ENCODE measurements at places on chromosomes 3 and 15.

DNA sequence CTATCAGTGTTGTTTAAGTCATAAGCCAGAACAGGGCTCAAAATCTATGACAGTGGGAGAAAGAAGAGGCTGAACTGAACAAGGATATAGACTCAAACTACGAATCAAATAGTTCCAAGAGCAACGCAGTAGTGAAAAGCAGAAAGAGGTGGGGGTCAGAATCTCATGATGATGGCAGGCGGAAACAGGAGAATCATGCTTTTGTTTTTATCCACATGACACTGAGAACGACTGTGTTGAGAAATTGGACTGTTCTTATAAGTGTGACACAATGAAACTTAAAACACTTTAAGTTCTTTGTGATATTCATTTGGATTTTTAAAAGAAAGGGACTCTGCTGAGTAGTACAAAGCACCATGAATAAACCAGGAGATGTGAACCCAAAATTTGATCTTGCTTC lies 309.4 kb downstream of the ULK4 start:
- DNase-seq: no peak

DNA sequence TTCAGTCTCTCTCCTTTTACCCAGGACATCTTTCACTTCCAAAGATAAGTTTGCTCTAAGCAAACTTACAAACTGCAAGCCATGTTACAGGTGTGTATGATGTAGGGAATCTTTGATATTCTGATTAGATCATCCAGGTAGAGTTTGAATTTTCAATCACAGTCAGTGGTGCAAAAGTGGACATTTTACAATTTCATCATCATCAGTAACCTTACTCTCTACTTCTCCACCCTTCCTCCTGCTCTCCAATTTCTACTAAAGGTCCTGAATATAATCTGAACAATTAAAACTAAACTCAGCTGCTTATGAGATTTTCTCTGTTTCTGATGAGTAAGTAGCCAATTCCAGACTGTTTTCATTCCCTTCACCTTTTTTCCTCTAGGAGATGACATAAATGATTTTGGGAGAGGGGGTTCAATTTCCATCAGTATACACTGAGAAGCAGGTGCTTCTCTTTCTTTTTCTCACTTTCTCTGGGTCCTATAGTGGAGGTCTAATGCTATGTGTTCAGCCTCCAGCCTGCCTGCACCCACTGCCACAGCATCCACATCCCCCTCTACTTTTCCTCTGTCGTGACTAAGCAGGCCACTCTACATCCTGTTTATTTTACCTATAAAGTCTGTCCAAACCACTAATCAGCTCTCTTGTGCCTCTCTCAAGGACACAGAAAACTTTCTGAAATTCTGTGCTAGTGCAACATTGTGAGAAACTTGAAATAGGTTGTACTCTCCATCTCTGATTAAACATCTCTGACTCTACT lies 27.6 kb downstream of the SUCNR1 start:
- no peak for DNase-seq

DNA sequence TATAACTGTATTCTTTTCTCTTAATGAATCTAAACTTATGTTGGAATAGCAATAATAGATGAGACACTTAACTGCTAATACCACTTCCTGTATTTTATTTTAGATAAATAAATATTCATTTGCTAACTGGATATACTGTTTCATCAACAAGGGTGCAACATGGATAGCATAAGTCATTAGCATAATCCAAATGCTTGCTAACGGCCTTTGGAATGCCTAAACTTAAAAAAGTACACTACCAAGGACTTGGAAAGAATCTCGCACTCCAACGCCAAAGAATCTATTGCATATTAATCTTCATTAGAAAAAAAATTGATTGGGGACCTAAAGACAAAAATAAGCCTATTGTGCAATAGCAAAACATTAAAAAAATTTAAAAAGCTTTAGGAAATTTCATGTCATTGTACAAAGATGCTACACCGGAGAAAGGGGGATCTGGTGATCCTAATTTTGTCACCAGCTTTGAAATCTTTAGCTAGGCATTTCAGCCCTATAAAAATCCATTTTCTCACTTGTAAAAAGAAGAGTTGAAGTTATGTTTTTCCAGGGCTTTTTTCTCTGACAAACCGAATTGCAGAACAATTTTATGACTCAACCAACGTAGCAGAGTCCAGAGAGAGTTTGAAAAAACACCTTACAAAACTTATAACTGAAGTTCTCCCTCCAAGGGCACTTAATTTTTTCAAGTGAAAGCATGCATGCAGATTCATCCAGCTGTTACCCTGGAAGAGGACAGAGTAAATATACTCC lies 4.1 kb downstream of the VGLL3 start:
- no peak for DNase-seq

DNA sequence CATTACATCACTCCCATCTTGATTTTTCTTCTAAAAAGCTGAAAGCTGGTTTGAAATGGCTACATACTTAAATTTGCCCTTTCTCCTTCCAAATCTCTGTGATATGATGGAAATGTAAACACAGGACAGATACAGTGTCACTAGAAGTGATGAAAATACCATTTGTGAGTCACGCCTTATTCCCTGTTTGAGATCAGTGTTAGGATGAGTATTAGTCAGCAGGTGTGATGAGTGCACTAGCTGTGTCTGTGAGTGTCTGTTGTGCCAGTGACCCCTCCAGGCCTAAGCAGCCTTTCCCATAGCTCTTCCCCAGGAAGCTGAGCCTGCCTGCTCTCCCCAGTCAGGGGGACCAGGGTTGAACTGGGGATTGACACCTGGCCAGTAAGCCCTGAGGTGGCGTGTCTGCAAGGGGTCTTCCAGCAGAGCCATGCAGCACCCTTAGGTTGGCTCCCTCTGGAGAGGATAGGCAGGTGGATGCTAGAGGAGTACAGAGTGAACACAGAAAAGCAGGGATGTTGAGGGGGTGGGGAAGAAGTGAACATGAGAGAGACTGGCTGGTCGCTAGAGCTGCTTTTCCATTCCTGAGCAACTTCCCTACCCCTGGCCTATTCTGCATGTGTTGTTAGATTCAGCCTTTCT lies 92.0 kb downstream of the PDE8A start:
- DNase-seq: no peak

- DNase-seq: no peak
Observed at GRCh38 chr3:172134352-172134751, 95.0 kb downstream of the FNDC3B start.

DNA sequence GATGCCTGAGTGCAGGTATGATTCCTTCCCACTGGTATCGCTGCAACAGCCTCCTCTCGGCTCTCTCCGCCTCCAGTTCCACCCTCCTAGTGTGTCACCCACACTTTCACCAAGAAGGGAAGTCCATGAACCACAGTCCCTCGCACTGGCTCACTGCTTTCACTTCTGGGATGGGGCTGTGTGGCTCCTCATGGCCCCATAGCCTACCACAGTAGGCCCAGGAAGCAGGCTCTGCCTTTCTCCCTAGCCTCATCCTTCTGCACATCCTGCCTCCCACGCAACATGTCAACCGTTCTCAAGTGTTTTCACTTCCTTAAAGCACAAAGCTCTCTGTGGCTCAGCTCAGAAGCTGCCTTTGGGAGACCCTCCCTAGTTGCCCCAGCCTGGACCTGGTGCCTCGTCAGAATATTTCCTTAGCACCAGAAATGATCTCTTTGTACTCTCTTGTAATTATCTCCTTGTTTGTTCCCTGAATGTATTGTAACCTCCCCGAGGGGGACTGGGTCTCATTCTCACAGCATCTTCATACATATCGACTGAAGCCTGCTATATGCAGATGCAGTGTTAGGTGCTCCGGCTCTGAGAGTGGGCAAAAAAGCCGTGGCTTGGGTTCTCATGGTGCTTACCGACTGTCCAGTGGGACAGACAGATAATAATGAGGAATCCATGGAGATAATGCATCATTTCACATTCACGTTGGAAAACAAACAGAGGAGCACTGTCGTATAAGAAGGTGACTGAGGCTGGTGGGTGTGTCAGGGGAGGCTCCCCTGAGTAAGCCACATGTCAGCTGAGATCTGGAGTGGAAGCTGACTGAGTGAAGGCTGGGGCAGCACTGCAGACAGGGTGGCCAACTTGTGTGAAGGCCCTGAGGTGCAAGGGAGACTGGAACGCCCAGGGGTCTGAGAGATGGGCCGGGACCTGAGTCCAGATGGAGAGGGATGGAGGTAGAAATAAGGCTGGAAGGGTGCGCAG lies 107.1 kb downstream of the DGKG start:
- DNase-seq: no peak

- DNase-seq: no peak
Observed at GRCh38 chr3:16069149-16069922, 105.1 kb upstream of the GALNT15 start.

GRCh38 chr3:171186817-171187500 lies 160.4 kb upstream of the SLC2A2 start:
- DNase-seq: no peak

GRCh38 chr3:172708921-172709773 lies 1.7 kb downstream of the NCEH1 start:
- DNase-seq: no peak
